ENCODE measurements at places on chromosomes 4 and X.

GRCh38 chr4:141538001-141538400, 98.4 kb upstream of the IL15 start:
- no peak for DNase-seq

- no peak for DNase-seq
These were observed 11.6 kb upstream of the GDPD2 start for GRCh38 chrX:70411475-70411874.

GRCh38 chr4:122776916-122777315, 44.4 kb downstream of the BBS12 start:
- peak; percentile 38 for DNase-seq

- DNase-seq = no peak
These were observed 58.2 kb upstream of the DUSP21 start for GRCh38 chrX:44785652-44786051.

DNA sequence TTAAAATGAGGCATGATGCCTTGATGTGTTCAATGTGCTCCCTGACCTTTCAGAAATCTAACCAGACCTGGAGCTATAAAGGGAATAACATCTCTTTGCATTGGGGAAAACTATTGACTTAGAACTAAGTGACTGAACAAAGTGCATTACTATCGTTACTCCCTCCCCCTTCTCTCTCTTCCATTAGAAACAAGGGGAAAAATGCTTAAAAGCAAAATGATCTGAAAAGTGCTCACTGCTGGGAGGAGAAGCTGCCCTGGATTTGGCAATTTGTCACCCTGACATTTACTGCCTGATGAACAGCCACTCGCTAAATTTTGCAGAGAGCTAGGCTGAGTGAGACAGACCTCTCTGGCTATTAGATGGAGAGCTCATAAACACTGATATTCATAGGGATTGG, 48.6 kb upstream of the PARM1 start:
- no peak for DNase-seq

DNA sequence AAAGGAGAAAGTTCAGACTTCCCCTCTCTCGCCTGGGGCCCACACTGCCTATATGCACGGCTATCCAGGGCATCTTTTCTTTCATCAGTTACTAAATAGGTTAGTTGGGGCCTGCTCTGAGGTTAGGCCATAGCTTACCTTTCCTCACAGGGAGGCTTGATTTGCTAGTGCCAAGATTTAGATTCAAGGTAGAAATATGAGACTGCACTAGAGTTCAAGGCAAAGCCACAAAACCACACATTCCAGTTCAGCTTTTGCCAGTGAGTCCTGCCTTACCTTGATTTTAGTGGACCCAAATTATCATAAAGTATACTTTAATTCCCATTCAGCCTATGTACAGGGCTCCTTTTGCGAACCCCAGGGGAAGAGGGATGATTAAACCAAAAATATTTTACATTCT, 762.8 kb downstream of the PDHA2 start:
- DNase-seq = no peak

DNA sequence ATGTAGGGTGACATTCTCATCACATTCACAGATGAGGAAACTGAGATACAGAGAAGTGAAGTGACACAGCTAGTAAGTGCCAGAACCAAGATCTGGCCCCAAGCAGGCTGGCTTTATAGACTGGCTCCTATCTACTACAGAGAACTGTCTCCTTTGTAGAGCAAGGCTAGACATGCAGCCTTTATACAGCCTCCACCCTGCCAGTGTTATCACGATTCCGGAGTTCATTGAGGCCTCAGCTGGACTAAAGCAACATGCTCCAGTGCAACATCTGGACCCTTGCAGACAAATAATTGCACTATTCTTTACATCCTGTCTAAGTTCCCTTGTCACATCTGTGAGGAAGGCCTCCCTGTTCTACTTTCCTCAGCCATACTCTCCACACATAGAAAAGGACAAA, 58.0 kb upstream of the XIAP start:
- DNase-seq = no peak

GRCh38 chrX:113289503-113289902, 448.9 kb upstream of the AMOT start:
- no peak for DNase-seq

GRCh38 chr4:141921293-141921692, 284.9 kb downstream of the IL15 start:
- DNase-seq = no peak

DNA sequence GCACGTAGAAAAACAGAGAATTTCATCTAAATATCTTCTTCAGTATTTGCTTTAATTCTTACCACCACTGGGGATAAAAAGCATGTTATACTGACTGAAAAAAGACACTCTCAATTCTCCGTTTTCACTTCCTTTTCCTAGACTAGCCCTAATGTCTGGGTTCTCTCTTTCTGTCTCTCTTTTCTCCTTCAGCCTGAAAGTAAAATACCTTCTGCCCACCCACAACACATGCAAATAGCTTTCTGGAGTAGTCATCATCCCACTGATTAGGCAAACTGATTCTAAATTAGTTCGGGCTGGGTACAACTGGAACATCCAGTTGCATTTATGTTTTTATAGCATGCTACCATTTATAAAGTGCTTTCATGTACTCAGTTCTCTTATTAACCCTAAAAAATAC, 142.4 kb upstream of the ANKRD50 start:
- no peak for DNase-seq

GRCh38 chr4:81634766-81635549, 163.3 kb upstream of the RASGEF1B start:
- no peak for DNase-seq

- DNase-seq = no peak
These were observed 91.4 kb downstream of the UNC5C start for GRCh38 chr4:95457353-95457752.

DNA sequence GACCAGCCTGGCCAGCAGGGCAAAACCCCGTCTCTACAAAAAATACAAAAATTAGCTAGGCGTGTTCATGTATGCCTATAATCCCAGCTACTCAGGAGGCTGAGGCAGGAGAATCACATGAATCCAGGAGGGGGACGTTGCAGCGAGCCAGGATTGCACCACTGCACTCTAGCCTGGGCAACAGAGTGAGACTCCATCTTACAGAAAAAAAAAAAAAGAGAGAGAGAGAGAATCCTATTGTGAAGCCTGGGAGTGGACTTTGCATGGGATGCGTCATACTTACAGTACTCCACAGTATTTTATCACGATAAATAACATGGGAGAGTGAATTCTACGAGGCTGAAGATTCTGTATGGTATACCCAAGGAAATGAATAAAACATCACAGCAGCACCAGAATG, 139.6 kb downstream of the AASDH start:
- DNase-seq = no peak

- no peak for DNase-seq
These were observed 1086.4 kb upstream of the PCDH10 start for GRCh38 chr4:132062611-132063239.

GRCh38 chrX:21266949-21267348, 107.3 kb upstream of the CNKSR2 start:
- DNase-seq = no peak

- DNase-seq = no peak
These were observed 1.0 kb downstream of the SHISA3 start for GRCh38 chr4:42398171-42398870.

DNA sequence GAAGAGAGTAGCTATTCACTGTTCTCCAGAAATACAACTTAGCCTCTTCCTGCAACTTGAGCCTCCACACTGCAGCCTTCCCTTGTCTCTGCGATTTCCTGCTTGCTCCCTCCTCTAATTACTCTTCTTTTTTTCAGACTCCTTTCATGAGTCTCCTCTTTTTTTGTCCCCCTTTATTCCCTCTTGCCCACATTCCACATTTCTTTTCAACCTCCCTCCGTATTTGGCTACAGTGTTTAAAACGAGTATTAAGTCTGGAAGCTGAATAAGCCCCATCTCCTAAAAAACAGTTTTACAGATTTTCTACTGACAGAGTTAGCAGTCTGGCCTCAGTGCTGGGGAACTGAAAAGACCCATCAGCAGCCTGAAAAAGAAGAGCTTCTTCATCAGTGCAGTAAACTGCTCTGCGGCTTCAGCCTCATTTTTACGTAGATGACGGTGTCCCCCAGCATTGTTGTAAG, 141.5 kb downstream of the TENM3 start:
- no peak for DNase-seq

- DNase-seq = no peak
These were observed 48.9 kb downstream of the SPATA18 start for GRCh38 chr4:52099860-52100461.
